Cardiac ventricle fibroblast (primary cell): ENCODE measurements at places on chromosomes 1 and 21. TPM values are rescaled to one million over a fixed set of nuclear protein-coding genes. Genes with fewer than 3 reads are reported as not detected.

SYT11 gene
- total RNA-seq: 5.1 and 5.7 TPM in 2 replicates

LPAR3 gene
- total RNA-seq: not detected in 2 replicates

SPATC1L gene
- 22.2 and 26.4 TPM in 2 replicates for total RNA-seq

FAM229A gene
- 2.7 and 4.1 TPM in 2 replicates for total RNA-seq

INTS3 gene
- 28.0 and 28.3 TPM in 2 replicates for total RNA-seq
